NCI-H226 (cell line): ENCODE measurements at places on chromosomes 5 and 9.

DNA sequence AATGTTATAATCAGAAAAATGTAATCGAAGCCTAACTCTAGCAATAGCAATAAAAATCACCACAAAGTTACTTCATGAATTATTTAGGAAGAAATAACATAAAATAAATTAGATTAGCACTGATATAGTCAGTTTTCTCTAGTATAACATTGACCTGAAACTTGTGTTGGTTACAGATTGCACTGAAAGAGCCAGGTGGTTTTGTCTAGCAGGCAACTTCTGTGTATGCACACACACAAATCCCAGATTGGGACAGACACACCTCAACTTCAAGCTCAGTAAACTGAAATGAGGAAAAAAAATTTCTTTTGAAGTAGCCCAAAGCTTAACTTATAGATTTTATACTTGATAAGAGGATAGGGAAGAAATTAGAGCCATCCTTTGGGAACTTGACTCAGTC, 129.3 kb downstream of the EFNA5 start:
- DNase-seq = no peak

DNA sequence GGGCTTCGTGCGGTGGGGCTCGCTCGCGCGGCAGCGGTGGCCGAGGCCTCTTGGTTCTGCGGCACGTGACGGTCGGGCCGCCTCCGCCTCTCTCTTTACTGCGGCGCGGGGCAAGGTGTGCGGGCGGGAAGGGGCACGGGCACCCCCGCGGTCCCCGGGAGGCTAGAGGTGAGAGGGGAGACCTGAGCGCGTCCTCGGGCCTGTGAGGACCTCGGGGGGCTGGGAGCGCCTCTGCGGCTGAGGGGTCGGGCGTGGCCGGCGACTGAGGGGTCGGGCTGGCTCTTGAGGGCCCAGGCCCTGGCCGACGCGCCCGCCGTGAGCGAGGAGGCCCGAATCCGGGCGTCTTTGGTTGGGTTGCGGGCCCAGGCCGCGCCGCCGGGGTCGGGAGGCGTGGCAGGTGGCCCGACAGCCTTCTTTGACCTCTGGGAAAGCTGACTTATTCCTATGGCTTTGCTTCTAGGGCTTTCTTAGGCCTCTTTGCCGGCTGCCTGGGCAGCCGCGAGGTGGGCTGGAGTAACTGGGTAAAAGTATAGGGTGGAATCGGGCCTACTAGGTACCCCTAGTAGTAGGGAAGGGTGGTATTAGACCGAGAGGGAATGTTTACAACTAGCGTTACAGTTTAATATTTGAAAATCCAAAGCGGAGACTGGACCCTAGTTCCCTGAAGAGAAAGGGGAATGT, at the start of gene CANX:
Gene CANX (plus strand): TSS at position 33 of the 681 bp plus-strand sequence. CDS start 6,715 bp downstream, outside the sequence.
- DNase-seq = no peak

- no peak for DNase-seq
Measured at GRCh38 chr9:962023-962422, 14.4 kb upstream of the DMRT3 start.

GRCh38 chr5:160769301-160769700, 82.7 kb downstream of the ATP10B start:
- no peak for DNase-seq

DNA sequence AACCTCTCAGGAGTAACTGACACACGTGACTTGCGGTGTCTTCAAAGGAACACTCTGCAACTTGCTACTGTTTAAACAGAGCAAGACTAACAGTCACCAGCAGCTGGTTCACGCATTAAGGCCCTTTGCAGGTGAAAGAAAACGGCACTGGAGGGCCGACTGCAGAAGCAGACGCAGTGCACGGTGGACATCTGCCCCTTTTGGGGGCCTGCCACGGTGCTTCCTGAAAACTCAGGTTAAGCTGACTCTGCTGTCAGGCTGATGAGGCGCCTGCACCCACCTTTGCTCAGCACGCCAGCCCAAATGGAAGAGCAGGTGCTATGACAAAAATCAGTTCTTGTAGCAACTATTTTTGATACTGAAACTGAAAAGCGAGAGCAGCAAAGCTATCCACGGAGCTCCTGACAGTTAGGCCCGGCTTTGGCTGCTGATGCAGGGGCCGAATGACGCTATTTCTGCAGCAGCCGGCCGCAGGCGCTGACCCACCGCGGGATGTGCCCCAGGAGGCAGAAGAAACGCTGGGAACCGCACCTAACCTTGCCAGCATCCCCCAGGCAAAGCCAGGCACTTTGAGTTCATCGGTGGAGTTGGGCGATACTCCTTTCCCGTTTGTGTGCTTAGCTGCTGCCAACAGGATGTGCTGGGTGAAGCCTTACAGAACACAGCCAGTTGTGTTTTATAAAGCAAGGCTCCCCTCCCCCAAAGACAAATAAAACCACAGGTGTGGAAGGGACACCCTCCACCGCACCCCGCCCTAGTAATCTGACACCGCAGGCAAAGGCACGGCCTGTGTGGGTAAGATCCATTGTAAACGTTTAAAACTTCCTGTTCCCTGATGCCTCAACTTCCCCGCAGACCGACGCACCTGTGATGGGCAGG, 21.1 kb upstream of the TERT start:
- DNase-seq = no peak

- no peak for DNase-seq
Measured at GRCh38 chr9:79945016-79945415, 373.3 kb downstream of the TLE4 start.

DNA sequence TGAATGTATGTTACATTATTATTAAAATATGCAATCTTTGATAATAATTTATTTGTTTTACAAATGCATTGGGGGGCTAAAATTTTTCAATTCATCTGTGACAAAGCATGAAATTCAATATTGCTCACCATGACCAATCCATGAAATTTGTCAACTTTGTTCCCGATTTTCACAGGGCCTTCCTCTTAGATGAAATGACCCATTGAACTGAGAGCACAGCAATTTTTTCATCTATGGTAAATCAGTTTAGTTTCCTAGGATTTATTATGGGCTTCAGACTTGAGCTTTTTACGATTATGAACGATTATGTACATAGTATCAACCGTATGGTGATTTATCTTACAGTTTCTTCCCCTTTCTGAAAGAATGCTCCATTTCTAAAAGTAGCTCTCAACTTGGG, 157.3 kb downstream of the KIAA0825 start:
- DNase-seq = no peak

DNA sequence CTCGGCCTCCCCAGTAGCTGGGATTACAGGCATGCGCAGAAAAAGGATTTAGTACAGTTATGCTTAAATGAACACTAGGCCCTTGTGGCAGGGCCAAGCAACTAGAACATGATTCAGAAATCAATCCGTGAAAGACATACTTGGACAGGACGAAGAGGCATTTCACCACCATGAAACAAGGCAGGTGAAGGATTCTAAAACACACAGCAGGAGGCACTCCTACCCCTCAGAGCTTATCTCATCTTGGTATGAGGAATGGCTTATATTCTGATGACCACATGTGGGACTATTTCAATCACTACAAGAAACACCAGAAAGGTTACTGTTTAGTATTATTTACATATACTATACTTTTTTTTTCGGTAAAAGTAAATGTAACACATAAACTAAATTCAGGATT, 15.7 kb downstream of the OR2S2 start:
- DNase-seq = no peak

GRCh38 chr9:88678431-88678830, 143.5 kb downstream of the NXNL2 start:
- no peak for DNase-seq

DNA sequence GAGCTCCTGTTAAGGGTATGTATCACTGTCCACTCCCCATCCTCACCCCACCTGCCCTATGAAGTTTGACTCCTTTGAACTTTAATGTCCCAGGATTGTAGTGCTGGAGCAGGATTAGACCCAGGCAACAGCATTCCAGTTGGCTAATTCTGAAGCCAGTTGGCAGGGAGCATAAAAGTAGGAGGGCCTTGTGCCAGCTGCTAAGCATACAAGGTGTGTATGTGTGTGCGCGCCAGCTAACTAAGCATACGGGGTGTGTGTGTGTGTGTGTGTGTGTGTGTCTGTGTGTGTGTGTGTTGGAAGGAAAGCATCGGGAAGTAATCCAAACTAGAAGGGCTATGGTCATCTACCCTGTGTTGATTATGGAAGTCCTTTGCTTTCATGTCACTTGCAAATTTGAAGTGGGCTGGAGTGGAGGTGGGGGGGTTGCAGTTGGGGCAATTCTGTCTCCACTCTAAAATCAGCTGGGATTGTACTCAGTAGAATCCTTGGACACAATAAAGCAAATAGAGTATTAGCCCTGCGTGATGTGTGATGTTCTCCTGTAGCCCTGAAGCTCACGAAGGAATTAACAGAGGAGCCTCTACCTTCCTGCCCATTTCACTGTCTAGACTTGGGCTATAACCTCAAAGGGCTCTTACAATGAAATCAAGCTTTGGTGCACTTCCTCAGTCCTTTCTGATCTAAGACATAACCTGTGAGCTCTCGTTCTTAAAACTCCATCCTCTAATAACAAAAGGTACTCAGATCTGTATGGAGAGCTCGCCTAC, 26.9 kb downstream of the HMGCR start:
- no peak for DNase-seq

GRCh38 chr5:142935014-142935413, 164.8 kb downstream of the ARHGAP26 start:
- DNase-seq = no peak

DNA sequence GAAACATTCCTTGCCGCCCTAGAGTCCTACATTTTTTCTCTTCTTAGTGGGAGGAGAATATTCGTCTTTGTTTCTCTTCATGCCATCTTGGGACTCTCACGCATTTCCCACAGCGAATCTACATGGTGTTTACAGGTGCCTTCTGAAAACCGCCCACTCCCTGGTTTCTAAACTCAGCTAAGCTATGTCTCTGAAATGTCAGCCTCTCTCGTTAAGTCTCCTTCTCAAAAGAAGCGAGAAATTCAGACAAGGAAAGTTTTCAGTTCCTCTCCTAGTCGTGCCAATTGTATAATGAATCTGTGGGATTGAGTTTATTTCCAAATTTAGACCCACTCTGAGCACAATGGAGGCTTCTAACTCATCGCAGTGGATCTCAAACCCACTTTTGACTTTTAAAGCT, 186.8 kb upstream of the NFIB start:
- no peak for DNase-seq

GRCh38 chr5:164627021-164627420, 1121.6 kb downstream of the MAT2B start:
- DNase-seq = no peak

- no peak for DNase-seq
Measured at GRCh38 chr5:10564838-10565784, 1.2 kb downstream of the ANKRD33B start.
